ENCODE measurements at places on chromosomes 5 and 9.
A peak's percentile ranks its signal among the peaks of the same experiment; 100 is the strongest.

DNA sequence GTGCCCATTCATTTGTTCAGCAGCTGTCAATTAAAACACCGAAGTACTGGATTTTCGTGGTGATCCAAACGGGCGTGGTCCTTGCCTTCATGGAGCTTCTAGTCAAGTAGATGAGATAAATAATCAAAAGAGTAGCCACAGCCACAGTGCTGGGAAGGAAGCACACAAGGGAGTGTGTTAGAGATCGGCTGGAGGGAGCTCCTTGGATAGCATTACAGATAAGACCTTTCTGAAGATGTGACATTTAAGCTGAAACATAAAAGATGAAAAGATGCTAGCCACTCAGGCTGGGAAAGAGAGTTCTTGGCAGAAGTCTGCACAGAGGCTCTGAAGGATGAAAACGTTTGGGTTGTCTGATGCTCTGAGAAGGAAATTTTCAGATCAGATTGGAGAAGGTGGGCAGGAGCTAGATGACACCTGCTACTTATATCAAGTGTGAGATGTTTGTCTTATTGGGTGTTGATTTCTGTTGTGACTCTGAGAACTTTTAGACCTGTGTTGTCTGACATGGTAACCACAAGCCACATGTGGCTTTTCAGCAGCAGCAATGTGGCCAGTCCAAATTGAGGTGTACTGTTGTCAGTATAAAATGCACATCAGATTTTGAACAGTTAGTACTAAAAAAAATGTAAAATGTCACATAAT is 123.9 kb downstream of the TLE4 start:
- no peak for DNase-seq

DNA sequence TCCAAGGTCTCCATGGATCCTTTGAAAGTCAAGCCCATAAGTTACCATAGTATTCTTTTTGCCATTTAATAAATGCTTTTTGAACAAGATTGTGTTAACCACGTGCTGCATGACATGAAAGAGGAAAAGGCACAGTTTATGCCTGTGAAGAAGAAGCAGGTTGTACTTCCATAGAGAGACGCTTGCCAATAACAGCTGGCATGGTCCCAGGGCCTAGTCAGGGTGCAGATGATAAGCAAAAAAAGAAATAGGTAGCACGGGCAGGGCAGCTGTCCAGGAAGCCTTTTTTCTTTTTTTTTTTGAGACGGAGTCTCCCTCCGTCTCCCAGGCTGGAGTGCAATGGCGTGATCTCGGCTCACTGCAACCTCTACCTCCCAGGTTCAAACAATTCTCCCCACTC is 71.8 kb upstream of the CLINT1 start:
- DNase-seq: no peak

DNA sequence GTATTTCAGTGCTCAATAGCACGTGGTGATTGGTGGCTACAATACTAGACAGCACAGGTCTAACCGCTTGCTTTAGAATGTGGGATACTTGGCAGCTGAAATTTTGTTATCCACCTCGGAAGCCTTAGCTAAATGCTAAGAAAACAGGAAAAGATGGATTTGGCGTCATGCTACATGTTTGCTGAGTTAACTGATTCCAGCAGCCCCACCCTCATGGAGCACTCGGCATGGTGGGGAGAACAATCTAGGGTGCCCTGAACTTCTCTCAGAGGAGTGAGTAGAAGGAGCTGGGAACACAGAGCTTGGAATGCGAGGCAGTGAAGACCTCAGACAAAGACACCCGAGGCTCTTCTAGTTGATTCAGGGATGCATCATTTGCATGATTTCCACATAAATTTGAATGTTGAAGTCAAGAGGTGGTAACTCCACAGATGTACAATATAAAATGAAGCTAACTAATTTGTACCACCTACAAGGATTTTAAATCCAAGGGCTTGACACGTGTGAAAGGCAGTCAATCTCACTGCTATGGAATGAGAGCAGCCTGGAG is 145.1 kb upstream of the FSTL4 start:
- DNase-seq: peak; percentile 11

DNA sequence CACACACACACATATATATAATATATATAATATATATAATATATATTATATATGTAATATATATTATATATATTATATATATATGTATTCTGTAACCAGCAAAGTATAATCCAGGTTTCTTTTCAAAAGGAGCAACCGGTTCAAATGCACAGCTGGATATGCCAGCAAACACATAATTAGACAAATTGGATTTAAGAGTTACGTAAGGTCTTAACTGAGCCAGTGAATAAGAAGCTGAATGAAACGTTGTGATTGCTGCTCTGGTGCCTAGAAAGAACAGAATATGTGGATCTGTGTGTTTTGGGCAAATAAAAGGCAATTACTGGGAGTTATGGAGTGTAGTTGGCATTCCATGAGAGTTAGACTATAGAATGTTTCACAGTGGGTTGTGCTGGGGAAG is 178.1 kb downstream of the SLF1 start:
- no peak for DNase-seq

DNA sequence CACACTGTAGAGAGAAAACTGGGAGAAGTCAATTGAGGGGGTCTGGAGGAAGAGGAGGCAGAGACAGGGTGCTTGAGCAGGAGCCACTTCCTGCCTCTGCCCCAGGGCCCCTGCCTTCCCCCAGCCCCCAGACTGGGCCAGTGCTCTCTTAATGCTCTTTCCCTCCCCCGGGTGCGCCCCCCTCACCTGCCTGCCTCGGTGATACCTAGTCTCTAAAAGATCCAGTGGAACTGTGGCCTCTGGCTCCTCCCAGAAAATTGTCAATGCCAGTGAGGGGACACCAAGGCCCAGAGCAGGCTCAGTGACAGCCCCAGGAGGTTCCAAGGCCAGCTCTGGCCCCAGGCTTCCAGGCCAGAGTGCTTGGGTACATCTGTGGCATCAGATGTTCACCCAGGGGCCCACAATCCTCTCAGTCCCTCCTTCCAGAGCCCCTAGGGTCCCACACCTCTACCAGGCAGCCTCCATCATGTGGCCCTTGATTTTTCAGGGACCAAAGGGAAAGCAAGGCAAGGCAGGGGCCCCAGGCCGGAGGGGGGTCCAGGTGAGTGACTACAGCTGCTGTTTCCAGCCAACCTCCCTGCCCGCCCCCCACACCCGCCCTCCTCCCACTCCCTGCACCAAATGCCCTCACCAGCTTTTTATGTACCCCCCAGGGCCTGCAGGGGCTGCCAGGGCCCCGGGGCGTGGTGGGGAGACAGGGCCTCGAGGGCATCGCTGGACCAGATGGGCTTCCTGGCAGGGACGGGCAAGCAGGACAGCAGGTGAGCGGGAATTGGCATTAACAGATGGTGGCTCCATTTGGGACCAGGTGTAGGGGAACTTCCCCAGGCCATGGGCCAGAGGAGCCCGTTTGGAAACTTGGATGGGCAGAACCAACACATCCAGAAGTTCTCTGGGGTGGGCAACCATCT is 33.1 kb upstream of the ORM1 start:
- DNase-seq: peak; percentile 60

- DNase-seq: no peak
Observed at GRCh38 chr5:58542709-58543108, 40.2 kb upstream of the RAB3C start.

GRCh38 chr5:39461007-39461682 is 36.4 kb upstream of the DAB2 start:
- DNase-seq: no peak

GRCh38 chr5:85849411-85849810 is 768.3 kb upstream of the COX7C start:
- no peak for DNase-seq

DNA sequence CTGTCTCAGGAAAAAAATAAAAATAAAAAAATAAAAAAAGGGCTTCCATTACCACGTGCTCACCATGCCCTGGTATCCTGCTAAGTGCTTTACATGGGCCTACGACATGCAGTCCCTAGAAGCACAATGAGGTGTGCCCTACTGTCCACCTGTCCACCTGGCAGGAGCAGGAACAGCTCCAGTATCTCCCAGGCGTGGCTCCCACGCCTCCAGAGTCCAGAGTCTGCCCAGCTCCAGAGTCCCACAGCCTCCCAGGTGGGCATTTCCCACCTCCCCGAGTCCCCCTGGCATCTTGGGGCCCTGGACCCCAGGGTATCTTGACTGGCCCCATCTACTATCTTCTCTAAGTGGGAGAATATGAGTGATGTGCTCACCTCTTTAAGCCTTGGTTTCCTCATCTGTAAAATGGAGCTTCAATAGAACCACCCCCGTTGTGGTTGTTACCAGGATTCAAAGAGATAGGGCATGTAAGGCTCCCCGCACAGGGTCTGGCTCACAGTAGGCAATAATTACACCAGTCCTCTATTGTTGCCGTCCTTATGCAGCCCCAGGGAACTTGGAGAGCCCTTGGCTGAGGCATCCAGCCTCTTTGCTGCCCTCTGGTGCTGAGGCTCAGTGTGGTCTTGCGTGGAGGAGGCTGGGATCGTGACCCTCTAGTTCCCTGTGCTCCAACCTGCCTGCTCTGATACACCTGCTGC is 8.9 kb downstream of the CXCL14 start:
- no peak for DNase-seq

GRCh38 chr5:17249029-17249634 is 31.7 kb downstream of the BASP1 start:
- DNase-seq: no peak

DNA sequence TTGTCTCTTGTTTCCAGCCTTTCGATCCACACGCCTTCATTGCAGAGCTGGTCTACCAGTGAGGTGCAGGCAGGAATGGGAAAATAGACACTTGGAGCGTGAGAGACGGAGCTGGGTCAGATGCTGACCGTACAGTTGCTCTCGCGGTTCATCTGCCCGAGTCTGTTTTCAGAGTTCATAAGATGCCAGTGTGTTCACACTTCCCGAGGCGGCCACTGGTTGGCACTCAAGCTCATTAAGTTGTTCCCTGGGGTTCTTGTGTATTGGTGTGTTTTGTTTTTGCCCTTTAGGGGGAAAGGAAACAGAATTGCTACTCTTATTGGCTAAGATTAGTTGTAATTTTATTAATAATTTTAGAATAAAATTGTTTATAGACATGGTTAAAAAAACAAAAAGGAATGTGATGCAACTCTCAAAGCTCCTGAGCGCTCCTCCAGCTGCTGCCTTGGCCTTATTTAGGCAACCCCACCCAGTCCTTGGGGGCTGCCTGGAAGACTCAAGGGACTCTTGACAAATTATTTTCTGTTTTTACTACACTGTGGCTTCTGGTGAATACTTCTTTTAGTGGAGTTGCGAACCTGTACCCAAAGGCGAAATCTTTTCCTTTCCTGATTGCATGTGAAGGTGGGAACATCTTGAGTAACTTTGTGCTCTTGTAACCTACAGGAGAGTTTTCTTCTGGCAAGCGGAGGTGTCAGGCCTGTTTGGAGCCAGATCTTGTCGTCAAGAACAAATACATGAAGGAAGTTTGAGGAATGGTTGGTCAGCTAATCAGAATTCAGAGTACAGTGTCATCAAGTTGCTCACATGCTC is 146.1 kb downstream of the MAST4 start:
- DNase-seq: no peak

DNA sequence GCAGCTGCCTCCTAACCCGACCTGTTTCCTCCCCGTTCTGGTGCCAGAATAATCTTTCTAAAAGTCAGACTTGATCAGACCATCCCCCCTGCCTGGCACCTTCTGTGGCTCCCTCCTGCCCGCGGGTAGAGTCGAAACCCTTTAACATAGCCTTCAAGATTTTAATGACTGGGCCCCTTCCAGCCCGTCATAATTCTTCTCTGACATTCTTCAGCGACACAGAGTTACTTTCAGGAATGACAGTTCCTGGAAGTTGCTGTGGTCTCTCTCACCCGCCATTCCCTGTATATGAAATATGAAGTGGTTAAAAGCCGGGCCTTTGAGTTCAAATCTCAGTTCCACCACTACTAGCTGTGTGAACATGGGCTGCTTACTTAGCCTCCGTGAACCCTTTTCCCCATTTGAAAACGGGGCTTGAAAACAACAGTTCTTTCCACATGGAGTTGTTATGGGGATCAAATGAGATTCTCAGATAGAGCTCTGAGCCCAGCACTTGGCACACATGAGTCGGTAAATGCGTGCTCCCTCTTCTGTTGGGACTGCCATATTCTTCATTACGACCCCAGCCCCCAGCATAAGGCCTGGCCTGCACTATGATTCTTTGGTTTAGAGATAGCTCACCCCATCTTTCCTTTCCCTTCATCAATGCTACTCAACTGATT is 737 bp downstream of the NANS start:
- DNase-seq: no peak

- DNase-seq: no peak
Observed at GRCh38 chr5:107633171-107633901, 37.4 kb downstream of the EFNA5 start.

GRCh38 chr5:180250329-180250728 is 41.3 kb upstream of the RASGEF1C start:
- no peak for DNase-seq

GRCh38 chr9:93473411-93473810 is 20.0 kb upstream of the FAM120AOS start:
- DNase-seq: no peak

GRCh38 chr5:172505845-172506244 is 51.5 kb upstream of the SH3PXD2B start:
- DNase-seq: peak; percentile 31

DNA sequence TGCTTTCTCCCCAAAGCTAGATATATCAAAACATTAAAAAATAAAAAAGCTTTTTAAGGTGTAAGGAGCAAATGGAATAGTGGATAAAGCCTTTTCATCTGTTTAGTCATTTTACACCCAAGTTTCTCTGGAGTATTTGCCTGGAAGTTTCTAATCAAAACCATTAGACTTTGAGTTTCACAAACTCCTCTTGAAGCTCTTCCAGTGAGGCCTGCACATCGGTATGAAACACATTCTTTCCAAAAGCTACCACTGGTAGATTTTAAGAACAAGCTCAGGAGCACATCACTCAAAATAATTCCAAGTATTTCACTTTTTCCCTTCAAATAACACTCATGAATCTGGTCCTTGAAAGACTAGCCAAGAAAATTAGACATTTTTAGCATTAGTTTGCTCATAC is 5.7 kb downstream of the TRIM52 start:
- DNase-seq: no peak

DNA sequence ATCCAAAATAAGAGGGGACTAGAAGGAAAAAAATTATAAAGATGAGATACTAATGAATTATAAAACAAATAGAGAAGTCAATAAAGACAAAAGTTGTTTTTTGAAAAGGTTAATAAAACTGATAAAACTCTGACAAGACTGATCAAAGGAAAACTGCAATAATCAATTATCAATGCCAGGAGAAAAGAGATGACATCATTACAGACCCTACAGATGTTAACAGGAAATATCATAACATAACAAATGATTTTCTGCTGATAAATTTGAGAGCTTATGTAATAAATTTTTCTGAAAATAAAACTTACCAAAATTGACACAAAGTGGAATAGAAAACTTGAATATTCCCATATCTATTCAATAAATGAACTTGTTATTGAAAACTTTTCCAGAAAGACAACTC is 34.3 kb upstream of the CEP72 start:
- DNase-seq: no peak

Measured in coronary artery (tissue), 2 donors.